Kidney tubule cell (primary cell): ENCODE measurements at places on chromosomes 2 and 18.
A peak's percentile ranks its signal among the peaks of the same experiment; 100 is the strongest.

- no peak for DNase-seq
These were observed 164.0 kb upstream of the SIX3 start for GRCh38 chr2:44777537-44777936.

- DNase-seq, result peak; percentile 10
These were observed 1.3 kb downstream of the INPP4A start for GRCh38 chr2:98445683-98446581.

- DNase-seq, result no peak
These were observed 448.1 kb upstream of the VRK2 start for GRCh38 chr2:57598551-57598950.

DNA sequence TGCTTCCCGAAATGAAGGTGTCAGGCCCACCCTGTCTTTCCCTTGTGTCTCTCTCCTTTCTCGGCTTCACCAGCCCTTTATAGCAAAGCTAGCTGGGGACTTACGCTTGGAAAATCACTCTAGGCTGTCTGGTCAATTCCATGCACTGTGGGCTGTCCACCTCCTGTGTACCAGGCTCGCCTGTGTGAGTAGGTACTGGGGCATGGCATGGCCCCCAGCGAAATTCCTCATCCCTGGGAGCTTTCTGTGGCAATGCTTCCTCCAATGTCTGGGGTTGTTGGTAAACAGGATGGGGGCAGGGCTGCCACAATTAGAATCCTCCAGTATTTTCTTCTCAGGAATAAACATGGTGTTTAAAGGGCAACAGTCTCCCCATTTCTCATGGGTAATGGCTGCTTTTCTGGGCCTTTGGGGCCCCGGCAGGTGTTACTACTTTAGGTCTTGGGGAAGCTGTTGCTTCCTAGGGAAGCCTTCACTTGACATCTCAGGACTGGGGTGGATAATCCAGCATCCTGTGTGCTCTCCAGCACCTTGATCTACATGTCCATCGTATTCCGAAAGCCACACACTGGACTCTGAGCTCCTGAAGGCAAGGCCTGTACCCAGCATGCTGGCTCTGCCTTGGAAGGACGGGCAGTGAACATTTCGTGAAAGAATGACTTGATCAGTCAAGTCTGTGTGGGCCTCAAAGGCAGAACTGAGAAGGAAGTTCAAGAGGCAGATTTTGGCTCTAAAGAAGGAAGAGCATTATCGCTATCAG lies 21.1 kb downstream of the RHOB start:
- no peak for DNase-seq

DNA sequence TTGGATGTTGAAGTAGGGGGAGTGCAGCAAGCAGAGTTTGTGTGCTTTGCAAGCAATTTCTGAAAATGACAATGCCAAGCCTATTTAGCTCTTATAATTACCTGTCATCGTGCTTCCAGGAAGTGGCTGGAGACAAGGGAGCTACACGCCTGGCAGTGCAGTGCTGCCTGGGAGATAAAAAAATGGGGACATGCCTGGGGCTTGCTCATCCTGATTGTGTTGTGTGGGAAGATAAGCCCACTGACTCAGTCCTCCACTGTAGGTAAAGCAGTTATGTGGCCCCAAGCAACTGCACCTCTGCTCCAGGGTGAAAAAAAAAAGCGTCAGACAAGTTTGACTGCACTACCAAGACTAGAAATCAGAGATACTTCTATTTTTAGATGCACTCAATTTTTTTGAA lies 396.9 kb upstream of the NXPH2 start:
- DNase-seq, result no peak
